Activated CD4-positive, CD25-positive, alpha-beta regulatory T cell treated with anti-CD3 and anti-CD28 coated beads, Interleukin-2, amount 50 U/mL, for 72 hours (primary cell): ENCODE measurements at places on chromosomes 5 and 9.

- no peak for DNase-seq
These were observed 25.1 kb downstream of the PAPPA start for GRCh38 chr9:116178481-116179211.

- DNase-seq: peak; percentile 21
These were observed 36.3 kb upstream of the AKNA start for GRCh38 chr9:114424126-114424525.

DNA sequence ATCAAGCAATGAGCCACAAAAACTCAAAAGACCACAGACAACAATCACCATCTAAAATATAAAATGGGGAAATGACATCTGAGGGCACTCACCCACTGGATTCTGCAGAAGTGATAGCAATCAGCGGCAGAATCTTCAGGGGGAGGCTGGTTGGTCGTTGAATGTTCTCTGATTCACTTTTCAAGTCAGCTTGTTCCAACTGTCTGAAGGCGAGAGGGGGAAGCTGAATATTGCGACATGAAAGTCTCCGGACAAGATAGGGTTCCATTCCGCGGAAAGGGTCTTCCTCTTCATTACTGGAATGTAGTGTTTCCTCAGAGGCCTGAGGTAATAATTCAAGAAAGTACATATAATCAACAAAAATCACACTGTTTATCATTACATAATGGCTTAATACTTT, 94.9 kb upstream of the PDE4D start:
- no peak for DNase-seq

- no peak for DNase-seq
These were observed 2258.8 kb upstream of the WWC1 start for GRCh38 chr5:166032601-166033000.

GRCh38 chr5:158406884-158407823, 548.2 kb upstream of the CLINT1 start:
- DNase-seq: no peak

DNA sequence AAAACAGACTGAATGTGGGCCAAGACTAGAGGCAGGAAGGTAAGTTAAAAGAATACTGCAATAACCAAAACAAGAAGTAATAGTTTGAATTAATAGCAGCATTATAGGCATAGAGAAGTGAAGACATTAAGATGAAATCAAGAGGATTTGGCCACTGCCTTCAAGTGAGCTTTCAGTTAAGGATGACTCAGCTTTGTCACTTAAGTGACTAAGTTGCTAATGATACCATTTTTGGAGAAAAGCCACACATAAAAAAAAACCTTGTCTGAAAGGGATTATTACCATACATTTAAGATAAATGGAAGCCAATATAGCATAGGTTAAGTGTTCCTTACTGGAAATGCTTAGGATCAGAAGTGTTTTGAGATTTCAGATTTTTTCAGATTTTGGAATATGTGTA, 57.0 kb downstream of the ECPAS start:
- DNase-seq: no peak

GRCh38 chr5:81553567-81554212, 159.8 kb upstream of the ACOT12 start:
- DNase-seq: no peak

GRCh38 chr9:101383361-101383760, 1.4 kb downstream of the BAAT start:
- no peak for DNase-seq

GRCh38 chr5:151589878-151590570, 1.1 kb downstream of the FAT2 start:
- no peak for DNase-seq

GRCh38 chr5:100731768-100732167, 171.3 kb downstream of the ST8SIA4 start:
- DNase-seq: no peak

DNA sequence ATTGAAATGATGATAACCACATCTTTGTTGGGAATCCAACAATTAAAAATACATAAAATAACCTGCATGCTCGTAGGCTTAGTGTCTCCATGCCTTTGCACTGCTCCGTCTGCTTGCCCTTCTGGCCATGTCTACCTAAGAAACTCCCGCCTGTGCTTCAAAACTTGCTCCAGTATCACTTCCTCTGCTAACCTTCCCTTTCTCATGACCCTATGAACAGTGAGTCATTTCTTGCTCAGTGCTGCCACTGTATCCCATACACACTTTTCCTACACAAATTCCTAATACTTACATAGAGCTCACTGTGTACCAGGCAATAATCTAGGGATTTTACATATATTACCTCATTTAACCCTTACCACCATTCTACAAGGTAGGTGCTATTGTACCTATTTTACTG, 33.5 kb downstream of the TMEM245 start:
- no peak for DNase-seq

DNA sequence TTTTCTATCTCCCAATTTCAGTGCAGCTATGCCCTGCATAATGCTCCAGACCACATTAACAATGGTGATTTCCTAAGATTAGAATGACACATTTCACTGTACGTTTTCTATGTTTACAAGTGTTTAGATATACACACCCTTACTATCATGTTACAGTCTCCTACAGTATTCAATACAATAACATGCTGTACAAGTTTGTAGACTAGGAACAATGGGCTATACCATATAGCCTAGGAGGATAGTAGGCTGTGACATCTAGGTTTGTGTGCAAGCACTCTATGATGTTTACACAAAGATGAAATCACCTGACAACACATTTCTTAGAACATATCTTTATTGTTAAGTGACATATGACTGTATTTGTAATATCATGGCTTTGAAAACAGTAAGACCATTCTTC, 1435.6 kb upstream of the NUDT12 start:
- DNase-seq: no peak

GRCh38 chr9:109035684-109036423, 22.6 kb upstream of the CTNNAL1 start:
- DNase-seq: no peak

DNA sequence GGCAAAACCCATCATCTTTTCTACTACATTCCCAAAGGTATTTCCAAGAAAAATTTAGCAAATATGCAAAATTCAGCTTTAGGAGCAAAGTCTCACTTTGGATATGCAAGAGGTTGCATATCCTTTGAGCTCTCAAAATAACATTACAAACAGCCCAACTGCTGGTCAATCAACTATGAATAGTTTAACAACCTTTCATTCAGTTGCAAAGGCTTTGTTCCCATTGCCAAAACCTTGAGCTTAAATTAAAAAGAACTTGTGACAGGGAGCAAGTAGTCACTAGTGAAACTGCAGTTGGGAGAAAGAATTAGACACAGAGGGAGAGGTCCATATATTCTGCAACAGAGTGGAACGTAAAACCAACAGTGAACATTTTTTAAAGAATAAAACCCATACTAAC, 8.8 kb downstream of the ZNF608 start:
- no peak for DNase-seq

- DNase-seq: no peak
These were observed 120.2 kb upstream of the SLC25A48 start for GRCh38 chr5:135714126-135714894.

DNA sequence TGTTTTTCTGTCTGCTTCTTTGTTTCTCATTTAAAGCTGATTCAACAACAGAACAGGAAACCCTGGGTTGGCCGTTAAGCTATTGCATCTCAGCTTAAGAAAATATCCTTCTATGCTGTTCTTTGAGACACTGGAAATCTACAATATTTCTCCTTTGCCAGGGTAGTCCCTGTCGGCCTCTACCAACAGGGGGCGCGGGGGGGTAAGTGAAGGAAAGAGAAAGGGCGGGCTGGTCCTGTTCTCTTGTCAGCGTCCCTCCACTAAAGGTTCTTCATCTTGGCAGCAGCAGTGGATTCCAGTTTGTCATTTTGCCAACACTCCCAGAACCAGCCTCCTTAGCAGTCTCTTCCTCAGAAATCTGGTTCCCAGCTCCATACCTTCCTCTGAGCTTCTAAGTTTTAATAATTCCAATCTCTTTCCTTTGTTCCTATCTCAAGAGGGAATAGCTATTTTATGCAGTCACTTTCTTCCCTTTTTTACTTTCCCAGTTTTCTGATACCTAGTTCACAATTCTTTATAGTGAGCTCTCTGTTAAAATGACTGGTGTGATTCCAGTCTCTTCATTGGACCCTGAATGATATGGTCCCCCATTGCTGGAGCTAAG, 222.3 kb downstream of the GLIS3 start:
- no peak for DNase-seq

DNA sequence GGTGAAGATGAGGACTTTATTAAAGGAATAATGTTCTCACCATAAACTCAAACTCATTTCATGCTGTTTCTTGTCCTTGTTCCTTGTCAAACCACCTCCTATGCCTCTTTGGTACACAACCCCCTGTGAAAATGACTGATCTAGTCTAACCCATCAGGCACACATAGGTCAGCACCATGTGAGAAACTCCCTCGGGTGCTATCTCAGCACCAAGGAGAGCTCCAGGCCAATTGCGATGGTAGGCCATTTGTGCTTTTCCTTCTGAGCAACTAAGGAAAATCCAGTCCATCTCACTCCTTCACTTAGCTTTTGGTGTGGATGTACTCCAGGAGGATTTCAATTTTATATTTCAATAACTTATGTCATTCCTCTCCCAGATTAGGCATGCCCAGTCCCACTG, 199.8 kb downstream of the ZNF608 start:
- DNase-seq: no peak

GRCh38 chr5:44412286-44412685, 23.1 kb upstream of the FGF10 start:
- DNase-seq: no peak

GRCh38 chr9:101427957-101428655, 7.5 kb downstream of the ALDOB start:
- no peak for DNase-seq

- no peak for DNase-seq
These were observed 146.9 kb upstream of the RAPGEF1 start for GRCh38 chr9:131886826-131887225.
